Left colon (tissue), 2 donors: ENCODE measurements at places on chromosomes 5 and 9.

DNA sequence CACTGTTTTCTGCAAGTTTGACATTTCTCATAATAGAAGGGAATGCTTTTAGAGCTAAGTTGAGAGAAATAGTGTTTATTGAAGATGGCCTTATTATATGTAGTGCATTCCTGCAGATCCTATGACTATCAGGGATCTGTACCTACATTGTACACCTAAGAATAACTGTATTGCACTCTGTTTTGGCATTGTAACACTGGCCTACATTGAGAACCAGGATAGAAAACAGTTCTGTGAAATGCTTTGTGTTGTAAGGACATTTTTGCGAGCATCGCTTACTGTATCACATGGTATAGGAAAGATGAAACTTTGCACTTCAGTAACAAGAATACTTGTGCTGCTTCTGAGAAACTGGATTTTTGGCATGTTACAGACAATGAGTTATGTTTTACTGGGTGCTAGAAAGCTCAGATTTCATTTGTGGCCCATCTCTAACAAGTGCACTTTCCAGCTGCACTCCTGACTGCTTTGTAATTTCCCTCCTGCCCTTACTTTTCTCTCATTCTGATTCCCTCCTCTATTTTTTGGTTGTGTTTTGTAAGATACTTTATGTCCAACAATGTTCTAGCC, 30.6 kb downstream of the C9orf85 start:
- no peak for DNase-seq

GRCh38 chr5:149028984-149029383, 33.9 kb downstream of the SH3TC2 start:
- DNase-seq, result no peak

DNA sequence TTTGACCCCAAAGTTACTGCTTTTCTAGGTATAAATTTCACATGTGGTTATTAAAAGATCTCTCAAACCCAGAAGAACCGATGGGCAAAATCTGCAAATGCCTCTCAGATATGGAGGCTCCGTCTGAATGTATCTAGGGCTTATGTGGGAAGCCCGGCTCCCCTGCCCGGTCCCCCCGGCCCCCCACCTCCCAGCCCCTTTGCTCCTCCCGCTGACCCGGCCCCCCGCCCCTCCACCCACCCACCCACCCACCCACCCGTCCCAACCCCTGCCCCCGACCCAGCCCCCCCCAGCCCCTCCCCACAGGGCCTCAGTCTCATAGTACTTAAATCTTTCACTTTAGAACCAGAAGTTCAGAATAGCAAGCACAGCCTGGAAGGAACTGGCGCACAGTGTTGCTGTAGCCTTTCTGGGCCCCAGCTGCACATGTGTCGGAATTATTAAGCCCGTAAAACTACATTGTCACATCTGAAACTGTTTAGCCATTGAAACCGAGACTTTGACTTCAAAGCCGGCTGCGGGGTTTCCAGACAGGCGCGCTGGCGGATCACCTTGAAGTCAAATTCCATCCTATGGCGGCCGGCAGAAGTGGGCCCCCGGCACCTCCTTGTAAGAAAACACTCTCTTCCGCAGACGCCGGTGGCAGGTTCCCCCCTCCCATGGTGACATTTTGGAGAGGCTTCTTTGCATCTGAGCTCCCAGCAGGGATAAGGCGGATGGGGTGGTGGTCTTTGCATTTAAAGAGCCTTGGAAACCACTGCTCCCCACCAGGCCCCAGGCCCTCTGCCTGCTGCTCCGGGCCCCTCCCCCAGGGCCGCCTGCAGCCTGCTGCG, 12.8 kb downstream of the NKD2 start:
- no peak for DNase-seq

- DNase-seq, result peak; percentile 90
These were observed 108.7 kb downstream of the RXRA start for GRCh38 chr9:134434894-134435506.

- DNase-seq, result no peak
These were observed 131.2 kb downstream of the DAB2IP start for GRCh38 chr9:121782514-121783110.

DNA sequence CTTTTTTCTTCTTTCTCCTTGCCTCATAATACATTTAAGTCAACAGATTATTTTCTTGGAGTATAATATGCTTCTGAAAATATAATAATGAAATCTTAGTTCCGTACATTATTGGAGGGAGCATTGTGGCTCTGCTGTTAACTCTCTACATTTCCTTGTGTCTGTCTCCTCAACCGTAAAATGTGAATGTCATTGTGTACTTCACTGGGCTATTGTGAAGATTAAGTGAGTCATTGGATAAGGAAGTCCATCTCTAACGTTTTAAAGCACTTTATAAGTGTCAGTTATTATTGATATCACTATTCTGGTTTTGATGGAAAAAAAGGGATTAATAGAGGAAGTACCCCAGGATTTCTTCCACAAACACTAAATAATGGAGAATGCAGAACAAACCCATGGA, 304.5 kb upstream of the RFX3 start:
- DNase-seq, result no peak

- DNase-seq, result no peak
These were observed 105.3 kb downstream of the UBE2R2 start for GRCh38 chr9:33921967-33922895.

DNA sequence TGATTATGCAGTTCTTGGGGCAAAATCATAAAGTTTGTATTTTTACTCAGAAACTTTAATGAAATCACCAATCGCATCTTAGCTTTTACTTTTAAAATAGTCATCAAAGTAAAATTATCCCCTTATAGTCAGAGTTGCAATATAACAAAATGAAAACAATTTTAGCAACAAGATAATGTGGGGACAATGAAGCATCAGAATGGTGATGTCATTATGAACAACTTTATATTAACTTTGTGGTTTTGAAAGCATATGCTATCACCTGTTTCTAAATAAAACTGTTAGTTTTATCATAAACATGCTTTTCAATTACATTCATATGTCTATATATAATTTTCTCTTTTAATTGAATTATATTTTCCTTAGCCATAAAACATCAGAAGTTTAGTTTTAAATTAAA, 856.8 kb downstream of the CDH9 start:
- no peak for DNase-seq

DNA sequence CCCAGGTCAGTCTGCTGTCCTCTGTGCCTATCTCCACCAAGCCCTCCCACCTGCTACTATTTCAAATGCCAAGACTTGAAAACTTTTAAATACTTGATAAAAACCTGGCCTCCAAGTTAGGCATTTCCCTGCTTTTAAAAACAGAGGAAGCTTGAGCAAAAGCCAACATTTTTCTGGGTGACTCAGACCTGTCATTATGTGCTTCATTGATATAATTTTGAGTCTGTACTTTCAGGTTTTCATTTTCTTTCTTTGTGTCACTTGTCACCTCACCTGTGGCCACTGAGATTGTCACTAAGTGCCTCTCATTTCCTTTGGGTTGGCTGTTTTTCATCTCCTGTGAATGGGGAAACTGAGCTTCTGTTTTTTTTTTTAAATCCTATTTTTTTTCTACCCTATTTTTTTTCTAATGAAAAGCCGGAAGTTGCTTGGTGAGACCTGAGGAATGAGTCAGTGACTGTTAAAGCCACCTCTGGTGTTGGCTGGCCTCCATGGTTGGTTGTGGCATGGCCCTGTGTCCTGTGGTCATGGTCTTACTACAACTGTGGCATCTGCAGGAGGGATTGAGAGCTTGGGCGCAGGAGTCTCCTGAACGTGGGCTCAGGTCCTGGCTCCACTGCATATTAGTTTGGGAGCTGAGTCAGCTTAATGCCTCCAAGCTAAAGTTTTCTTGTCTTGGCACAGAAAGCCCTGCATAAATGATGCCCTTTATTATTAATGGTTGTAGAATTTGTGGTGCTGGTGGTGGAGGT, 56.7 kb downstream of the ARHGAP26 start:
- peak; percentile 55 for DNase-seq

- DNase-seq, result no peak
These were observed 964.5 kb upstream of the DMAC1 start for GRCh38 chr9:8764051-8764450.

- no peak for DNase-seq
These were observed 85.8 kb downstream of the PHAX start for GRCh38 chr5:126686451-126687126.

- DNase-seq, result no peak
These were observed 353.7 kb downstream of the SLCO4C1 start for GRCh38 chr5:101942321-101942882.
